ENCODE measurements at places on chromosomes 12 and 14. TPM values are rescaled to one million over a fixed set of nuclear protein-coding genes. Genes with fewer than 3 reads are reported as not detected.

DNA sequence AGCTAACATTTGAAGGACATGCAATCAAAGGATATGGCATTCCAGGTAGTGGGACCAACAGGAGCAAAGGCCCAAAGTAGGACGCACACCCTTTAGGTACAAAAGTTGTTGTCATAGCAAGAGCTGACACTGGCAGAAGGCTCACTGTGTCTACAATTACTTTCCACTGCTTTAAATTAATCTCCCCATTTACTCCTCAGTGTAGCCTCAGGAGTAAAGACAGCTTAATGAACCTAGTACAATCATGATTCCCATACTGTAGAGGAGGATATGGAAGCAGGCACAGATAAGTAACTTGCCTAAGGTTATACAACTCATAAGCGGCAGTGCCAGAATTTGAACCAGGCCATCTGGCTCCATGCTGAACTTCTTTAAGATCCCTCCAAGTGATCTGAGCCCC, 212.9 kb upstream of the SFSWAP start:
- ATAC-seq = no peak

DNA sequence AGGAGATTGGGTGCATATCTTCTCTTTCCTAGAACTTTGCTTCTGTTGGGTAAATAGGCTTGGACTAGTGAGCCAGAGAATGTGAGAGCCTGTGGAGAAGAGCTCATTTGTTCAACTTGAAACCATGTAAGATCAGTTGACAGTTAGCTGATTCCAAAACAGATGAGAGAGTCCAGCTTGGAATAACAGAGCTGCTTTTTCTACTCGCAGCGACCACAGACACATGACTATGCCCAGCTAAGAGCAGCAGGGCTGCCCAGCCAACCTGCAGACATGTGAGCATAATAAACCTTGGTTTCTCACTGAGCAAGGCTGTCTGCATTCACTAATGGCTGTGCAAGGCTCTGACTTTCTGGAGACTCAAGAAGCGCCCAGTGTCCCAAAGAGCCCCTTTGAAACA, 209.2 kb downstream of the C12orf75 start:
- ATAC-seq = no peak

DNA sequence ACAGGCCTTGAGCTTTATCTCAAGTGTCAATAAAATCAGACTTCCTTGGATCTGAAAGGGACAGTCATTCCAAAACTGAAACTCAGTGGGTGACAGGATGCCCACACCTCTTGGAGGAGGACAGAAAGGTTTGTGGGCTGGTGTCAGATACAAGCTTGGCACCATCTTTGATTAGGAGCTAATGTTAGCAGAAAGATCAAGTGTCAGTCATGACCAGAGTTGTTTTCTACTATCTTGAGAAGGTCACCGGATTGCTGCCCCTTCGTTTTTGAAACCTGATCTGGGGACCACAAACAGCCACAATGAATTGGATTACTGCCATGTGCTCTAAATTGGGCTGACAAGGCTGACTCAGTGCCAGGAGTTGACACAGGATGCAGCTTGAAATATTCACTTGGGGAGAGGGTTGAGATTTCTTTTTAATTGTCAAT, 88.3 kb downstream of the OTOGL start:
- no peak for ATAC-seq

- ATAC-seq = no peak
Measured at GRCh38 chr12:53761306-53761705, 9.5 kb upstream of the CISTR start.

DNA sequence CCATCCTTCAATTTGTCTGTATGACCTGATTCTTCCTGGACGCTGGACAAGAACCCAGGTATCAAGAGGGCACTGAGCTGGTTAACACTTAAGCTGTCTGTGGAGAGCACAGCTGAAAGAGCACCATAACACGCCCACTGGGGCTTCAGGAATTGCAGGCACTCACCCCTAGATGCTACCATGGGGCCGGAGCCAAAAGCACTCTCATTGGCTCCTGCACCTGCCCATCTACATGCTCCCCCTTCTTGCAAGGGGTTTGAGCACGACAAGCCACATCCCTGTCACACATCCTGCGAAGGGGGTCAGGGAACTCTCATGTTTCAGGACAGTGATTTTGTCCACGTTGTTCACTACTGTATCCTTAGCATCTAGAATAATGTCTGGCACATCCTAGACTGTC, 35.1 kb upstream of the TBC1D15 start:
- ATAC-seq = no peak

Gene RAD9B
- 0.44 TPM for total RNA-seq

Gene TUNAR
- not detected for total RNA-seq

Gene PTPN21
- total RNA-seq = 10.5 TPM
